ENCODE measurements at places on chromosomes 7 and 10.

- no peak for DNase-seq
Observed at GRCh38 chr10:97633921-97634320, 621 bp upstream of the MORN4 start.

- no peak for DNase-seq
Observed at GRCh38 chr7:7138897-7139296, 43.4 kb upstream of the C1GALT1 start.

GRCh38 chr10:45152726-45153125 lies 152.0 kb downstream of the ZNF22 start:
- DNase-seq = no peak

- no peak for DNase-seq
Observed at GRCh38 chr7:2084781-2085505, 147.8 kb downstream of the MAD1L1 start.

DNA sequence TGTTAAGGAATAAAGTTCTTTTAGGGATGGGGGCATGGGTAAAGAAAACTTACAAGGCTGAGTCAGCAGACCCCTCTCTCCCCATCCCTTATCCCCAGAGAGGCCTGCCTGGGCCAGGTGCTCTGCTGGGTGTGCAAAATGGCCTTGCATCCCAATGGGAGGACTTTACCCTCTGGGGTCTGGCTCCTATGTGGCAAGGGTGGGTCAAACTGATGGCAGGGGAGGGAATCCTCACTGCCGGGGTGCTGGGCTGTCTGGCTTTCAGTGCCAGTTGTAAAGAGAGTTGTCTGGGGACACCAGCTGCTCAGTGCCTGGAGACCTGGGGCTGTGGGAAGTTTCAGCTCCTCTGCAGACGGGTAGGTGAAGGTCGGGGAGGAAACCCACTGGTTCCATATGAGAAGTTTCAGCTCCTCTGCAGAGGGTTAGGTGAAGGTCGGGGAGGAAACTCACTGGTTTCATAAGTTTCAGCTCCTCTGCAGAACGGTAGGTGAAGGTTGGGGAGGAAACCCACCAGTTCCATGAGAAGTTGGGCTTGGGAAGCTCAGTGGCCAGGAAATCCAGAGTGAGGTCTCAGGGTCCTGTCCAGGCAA lies 127.2 kb upstream of the PODXL start:
- no peak for DNase-seq

DNA sequence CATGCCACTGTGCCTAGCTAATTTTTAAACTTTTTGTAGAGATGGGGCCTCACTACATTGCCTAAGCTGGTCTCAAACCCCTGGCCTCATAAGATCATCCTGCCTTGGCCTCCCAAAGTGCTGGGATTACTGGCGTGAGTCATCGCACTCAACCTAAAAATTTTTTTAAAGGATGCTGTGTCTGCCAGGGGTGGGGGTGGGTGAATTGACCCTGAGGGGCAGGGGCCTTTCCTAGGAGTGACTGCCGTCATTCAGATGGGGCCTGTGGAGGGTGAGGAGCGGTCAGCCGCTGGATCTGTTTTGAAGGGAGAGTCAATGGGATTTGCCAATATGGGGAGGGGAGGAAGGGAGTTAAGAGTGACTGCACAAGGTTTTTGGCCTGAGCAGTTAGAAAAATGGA lies 89.4 kb downstream of the C10orf105 start:
- no peak for DNase-seq

- DNase-seq = no peak
Observed at GRCh38 chr7:129373651-129374428, 60.4 kb upstream of the STRIP2 start.

GRCh38 chr10:79930751-79931150 lies 18.2 kb downstream of the SFTPD start:
- DNase-seq = no peak

- DNase-seq = no peak
Observed at GRCh38 chr10:17733620-17734019, 18.4 kb upstream of the TMEM236 start.

- DNase-seq = peak; percentile 86
Observed at GRCh38 chr7:149872419-149873073, 1.2 kb upstream of the ATP6V0E2 start.

DNA sequence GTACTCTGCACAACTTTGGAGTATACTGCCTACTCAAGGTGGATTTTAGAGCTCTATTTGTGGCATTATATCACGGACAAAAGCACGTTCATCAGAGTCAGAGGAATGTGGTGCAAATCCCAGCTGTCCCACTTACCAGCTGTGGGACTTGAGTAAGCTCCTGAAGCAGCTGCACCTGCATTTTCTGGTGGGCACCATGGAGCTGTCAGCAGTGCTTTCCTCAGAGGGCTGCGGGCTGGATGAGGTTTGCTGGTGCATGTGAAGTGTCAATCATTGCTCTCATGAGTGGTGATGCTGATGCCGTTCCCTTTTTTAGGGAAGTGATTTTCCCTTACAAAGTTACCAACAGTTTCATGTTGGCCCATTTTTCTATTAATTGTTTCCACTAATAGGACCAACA lies 53.4 kb downstream of the EGFR start:
- DNase-seq = no peak

- DNase-seq = no peak
Observed at GRCh38 chr7:130037703-130038102, 13.5 kb downstream of the ZC3HC1 start.

- no peak for DNase-seq
Observed at GRCh38 chr10:101828766-101829551, 10.7 kb upstream of the OGA start.

DNA sequence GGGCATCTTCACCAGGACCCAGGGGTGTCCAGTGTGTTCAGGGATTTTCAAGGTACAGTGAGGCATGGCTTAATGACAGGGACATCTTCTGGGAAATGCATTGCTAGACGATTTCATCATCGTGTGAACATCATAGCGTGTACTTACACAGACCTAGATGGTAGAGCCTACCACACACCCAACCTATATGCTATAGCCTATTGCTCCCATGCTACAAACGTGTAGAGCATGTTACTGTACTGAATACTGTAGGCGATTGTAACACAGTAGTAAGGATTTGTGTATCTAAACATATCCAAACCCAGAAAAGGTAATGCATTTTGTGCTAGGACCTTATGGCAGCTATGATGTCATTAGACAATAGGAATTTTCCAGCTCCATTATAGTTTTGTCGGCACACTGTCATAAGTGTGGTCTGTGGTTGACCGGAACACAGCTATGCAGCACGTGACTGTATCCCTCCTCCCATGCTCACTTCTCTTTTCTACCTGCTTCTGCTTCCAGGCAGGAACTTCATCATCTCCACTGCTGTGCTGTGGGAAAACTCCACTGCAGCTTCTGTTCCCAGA lies 416.2 kb upstream of the NFE2L3 start:
- DNase-seq = peak; percentile 54

GRCh38 chr7:142954680-142955268 lies 7.4 kb downstream of the KEL start:
- DNase-seq = no peak

DNA sequence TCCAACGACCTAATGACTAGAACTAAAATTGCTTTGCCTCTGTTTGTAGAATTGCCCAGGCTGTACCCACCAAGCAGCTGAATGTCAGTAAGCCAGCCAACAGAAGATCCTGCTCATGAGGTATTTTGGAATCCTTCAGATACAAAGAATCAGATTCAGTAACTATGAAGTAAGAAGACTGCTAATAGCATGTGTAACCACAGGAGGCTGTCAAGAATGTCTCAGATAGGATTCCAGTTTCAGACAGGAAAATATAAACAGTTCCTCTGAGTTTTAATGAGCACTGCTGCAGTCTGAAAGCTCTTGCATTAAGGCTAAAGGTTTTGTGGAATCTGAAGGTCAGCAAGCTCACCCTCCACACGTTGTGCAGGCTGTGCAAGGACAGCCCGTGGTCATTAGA lies 112.6 kb upstream of the ADAM12 start:
- DNase-seq = peak; percentile 54

DNA sequence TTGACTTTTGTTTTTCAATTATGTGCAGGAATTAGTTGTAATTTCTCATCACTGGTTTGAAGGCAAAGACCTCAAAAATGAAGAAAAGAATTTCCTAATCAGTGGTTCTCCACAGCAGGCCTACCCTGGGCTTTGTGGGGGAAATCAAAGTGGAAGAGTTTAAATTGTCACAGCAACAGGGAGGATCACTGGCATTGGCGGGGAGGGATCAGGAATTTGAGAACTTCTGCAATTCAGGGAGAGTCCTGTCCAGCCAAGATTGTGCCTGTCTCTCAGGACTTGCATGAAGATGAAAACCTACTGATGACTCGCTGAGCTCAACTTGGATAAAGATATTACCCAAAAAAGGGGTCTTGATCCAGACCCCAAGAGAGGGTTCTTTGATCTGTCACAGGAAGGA lies 70.1 kb downstream of the HACD1 start:
- no peak for DNase-seq

- no peak for DNase-seq
Observed at GRCh38 chr10:102384053-102384452, 11.5 kb upstream of the NFKB2 start.

- DNase-seq = no peak
Observed at GRCh38 chr7:128136215-128136597, 104.9 kb upstream of the LEP start.

GRCh38 chr10:31288001-31288400 lies 31.0 kb upstream of the ZEB1 start:
- no peak for DNase-seq

DNA sequence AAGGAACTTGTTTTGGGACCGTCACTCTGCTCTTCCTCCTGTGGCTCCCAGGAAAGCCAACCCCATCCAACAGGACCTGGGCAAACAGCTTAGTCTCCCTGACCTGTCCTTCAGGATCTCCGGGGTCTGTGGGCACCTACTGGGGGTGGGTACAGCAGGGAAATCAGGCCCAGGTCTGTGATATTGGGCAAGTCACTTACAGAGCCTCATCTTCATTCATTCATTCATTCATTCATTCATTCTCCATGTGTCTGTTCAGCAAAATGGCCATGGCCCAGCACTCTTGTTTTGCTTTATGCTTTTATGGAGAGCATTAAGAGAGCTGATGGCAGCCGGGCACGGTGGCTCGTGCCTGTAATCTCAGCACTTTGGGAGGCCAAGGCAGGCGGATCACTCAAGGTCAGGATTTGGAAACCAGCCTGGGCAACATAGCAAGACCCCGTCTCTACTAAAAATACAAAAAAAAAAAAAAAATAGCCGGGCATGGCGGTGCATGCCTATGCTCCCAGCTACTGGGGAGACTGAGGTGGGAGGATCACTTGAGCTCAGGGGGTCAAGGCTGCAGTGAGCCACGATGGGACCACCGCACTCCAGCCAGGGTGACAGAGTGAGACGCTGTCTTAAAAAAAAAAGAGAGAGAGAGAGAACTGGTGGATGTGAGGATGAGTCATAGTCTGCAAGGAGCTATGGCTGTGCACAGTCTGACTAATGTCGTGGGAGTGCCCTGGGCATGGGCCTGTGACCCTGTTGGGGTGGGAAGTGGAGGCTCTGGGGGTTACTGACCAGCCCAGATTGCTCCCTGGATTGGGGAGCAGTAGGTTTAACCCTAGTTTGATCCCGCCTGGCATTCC lies 54.3 kb downstream of the CLIP2 start:
- peak; percentile 73 for DNase-seq

- DNase-seq = peak; percentile 69
Observed at GRCh38 chr10:119496273-119496672, 46.2 kb downstream of the RGS10 start.

DNA sequence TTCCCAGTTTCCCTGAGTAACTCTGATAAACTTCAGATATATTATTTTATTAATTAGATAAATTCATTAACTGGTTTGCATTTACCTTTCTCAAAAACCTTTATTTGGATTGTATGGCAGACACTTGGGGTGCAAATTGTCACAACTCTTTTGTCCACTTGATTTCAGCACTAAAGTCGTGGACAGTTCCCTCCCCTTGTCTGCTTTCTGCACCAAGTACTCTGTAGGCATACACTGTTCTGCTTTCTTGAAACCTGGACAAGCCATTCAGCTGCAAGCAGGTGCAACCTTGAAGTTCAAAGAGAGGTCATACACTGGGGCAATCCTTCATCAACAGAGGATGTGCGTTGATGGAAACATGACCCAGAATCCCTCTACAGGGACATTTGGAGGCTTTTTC lies 162.9 kb downstream of the ARL5B start:
- DNase-seq = no peak

DNA sequence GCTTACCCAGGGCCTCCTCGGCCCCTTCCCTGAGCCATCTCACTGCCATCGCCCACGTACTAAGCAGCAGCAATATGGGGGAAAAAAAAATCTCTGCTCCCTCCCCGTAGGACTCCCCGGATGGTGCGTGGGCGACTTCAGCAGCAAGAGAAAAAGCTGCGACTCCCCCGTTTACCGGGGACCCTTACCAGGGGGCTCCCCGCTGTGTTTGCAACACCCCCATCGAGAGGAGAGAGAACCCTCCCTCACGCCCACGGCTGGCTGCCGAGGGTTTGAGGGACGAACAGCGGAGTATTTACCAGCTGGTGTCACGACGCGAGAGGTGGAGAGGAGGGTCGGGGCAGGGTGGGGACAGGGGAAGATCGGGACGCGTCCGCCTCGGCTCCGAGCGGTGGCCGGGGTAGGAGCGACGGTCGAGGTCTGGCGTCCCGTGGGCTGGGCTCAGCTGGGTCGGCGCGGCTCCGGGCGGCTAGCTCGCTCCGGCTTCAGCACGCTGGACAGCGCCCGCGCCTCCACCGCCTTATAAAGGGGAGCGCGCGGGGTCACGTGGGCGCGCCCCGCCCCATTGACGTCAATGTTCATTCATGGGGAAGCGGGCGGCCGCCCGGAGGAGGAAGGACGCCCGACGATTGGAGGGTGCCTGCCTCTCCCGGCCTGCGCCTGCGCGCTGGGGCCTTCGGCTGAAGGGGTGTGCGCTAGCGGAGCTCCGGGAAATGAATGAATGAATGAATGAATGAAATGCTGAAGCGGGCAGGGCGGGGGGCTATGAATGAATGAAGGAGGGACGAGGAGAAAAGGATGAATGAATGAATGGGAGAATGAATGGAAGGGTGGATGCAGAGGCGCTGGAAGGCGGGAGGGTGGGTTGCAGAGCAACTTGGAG lies at the start of gene VGF:
Gene VGF, minus strand, starts transcription at position 495 of the 883 bp plus-strand sequence. CDS start 726 bp downstream, outside the sequence.
- peak; percentile 93 for DNase-seq

DNA sequence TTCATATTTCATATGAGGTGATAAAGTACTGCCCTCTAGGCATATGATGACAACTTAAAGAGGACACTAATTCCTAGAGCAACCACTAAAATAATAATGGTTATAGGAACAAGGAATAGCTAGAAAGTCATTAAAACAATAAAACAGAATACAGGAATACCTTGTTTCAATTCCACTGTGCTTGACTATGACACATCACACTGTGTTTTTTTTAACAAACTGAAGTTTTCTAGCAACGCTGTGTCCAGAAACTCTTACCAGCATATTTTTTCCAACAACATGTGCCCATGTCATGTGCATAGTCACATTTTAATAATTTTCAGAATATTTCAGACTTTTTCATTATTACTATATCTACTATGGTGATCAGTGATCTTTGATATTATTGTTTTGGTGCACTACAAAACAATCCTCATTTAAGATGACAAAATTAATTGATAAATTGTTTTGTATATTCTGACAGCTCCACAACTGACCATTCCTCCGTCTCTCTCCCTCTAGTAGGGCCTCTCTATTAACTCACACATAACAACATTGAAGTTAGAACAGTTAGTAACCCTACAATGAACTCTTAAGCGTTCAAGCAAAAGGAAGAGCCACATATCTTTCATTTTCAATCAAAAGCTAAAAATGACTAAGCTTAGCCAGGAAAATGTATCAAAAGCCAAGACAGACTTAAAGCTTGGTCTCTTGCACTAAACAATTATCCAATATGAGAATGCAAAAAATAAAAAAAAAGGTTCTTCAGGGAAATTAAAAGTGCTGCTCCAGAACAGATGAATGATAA lies 85.8 kb downstream of the SNX13 start:
- no peak for DNase-seq
